ENCODE measurements at places on chromosomes 7 and 10.

DNA sequence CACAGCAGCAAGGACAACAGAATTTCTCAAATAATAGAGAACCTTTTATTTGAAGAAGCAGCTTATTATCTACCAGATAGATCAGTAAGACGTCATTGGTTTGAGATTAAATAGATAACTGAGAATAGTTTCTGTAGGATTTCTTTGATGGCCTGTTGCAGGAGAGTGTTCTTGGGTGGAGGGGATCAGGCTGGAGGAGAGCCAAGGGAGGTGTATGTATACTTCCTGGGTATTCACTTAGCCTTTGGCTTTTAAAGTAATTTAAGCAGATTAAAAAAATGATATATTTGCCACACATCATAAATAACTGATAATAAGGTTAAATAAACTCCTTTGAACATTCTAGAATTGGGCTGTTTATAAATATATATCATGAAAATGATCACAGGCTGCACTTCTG, 486.1 kb upstream of the IGFBP3 start:
- no peak for DNase-seq

DNA sequence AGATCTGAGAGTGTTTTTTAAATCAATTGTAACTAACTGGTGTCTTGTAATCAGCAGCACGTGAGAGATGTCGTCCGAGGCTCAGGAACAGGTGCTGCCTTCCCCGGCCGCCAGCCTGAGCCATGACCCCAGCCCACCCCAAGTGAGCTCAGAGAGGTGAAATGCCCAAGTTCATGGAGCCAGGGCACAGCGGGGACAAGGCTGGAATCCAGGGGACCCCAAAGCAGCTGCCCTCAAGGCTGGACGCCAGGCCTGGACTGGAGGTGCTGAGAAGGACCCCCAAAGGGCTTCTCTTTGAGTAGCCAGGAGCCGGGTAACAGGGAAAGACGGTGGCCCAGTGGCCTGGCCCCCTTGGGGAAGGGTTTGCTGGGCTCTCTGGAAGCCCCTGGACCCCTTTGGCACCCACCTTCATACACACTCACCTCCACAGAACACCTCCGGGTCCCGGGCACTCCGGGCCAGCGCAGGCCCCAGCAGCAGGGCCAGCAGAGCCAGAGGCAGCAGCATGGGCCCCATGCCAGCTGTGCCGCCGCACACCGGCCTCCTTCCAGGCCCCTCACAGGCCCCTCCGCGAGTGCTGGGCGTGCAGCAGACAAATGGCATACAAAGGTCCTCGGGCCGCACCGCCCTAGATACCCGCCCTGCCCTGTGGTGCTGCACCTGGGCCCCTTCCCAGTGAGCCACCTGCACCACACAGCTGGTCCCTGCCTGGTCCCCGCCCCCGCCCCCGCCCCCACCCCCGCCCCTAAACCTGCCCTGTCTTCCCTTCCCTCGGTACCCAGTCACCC, 24.0 kb upstream of the CNPY1 start:
- no peak for DNase-seq

- no peak for DNase-seq
These were observed 69.0 kb downstream of the DKK1 start for GRCh38 chr10:52383088-52383487.

DNA sequence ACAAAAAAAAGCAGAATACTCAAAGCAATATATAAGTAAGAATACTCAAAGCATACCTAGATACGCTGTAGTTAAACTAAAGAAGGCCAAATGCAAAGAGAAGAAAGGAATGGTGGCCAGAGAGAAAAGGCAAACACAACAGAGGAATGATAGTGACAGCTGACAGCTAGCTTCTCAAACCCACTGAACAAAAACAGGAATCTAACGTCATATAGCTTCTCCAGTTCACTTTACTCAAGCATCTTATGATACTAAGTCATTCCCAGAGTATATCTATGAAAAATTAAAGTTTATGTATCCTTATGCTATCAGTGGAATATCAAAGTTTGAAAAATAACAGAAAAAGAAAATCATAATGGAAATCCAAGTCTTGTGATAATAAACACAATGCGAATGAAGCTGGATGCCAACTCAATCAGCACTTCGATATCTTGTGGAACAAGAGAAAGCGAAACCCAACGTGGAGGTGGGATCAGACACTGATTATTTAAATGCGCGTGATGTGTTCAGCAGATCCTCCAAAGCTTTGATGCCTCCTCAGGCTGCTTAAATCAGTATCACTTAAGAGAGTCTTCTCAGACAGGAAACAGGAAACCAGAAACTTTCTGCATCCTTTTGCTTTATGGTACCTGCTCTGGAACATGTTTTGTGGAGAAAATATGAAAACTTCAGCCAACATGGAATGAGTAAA, 102.8 kb downstream of the PIP4K2A start:
- DNase-seq: peak; percentile 79

- DNase-seq: no peak
These were observed 199.7 kb upstream of the FRMD4A start for GRCh38 chr10:14530465-14530864.

- DNase-seq: no peak
These were observed 131.7 kb downstream of the TEX36 start for GRCh38 chr10:125551247-125551646.

GRCh38 chr10:70849582-70850016, 33.9 kb downstream of the SGPL1 start:
- no peak for DNase-seq

- no peak for DNase-seq
These were observed 1.8 kb downstream of the WASL start for GRCh38 chr7:123746931-123747488.

Measured in B cell (primary cell).